Substantia nigra (tissue), 51 donors: ENCODE measurements at places on chromosomes 3 and 15.

DNA sequence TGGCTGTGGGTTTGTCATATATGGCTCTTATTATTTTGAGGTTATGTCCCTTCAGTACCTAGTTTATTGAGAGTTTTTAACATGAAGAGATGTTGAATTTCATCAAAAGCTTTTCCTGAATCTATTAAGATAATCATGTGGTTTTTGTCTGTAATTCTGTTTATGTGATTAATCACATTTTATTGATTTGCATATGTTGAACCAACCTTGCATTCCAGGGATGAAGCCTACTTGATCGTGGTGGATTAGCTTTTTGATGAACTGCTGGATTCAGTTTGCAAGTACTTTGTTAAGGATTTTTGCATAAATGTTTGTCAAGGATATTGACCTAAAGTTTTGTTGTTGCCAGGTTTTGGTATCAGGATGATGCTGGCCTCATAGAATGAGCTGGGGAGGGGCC, 33.1 kb upstream of the IQCF2 start:
- DNase-seq: no peak

- no peak for DNase-seq
These were observed 103.5 kb downstream of the LSM3 start for GRCh38 chr3:14282001-14282705.

GRCh38 chr3:34024447-34025240, 226.2 kb downstream of the PDCD6IP start:
- no peak for DNase-seq

DNA sequence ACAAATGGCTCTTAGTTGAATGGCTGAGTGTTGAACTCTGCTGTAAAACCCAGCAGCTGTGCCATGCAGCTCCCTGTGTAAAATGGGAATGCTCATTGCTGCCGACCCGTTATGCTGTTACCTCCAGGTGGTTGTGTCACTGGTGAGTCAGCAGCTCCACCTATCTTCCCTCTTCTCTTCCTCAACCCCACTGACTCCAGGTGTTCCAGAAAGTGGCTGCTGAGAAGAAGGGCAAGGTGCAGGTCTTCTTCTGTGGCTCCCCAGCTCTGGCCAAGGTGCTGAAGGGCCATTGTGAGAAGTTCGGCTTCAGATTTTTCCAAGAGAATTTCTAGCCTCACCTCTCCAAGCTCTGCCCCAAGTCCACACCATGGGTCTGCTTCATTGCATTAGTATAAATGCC, 41.9 kb downstream of the NOX5 start:
- DNase-seq: no peak

- DNase-seq: no peak
These were observed 32.4 kb downstream of the ZNF445 start for GRCh38 chr3:44444896-44445691.

DNA sequence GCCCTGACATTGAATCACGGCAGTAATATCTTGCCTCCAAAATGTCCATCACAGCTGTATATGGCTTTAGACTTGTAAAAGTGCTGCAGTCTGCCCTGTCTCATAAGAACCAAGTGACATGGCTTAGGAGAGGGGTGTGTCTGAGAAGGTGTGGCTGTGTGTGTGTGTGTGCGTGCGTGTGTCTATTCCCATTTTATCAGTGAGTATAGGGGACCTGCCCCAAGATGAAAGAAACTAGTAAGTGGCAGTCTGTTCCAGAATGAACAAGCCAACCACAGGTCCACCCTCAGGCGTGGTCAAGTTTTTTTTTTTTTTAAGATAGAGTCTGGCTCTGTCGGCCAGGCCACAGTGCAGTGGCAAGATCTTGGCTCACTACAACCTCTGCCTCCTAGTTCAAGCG, 5.6 kb upstream of the RHOV start:
- DNase-seq: no peak

DNA sequence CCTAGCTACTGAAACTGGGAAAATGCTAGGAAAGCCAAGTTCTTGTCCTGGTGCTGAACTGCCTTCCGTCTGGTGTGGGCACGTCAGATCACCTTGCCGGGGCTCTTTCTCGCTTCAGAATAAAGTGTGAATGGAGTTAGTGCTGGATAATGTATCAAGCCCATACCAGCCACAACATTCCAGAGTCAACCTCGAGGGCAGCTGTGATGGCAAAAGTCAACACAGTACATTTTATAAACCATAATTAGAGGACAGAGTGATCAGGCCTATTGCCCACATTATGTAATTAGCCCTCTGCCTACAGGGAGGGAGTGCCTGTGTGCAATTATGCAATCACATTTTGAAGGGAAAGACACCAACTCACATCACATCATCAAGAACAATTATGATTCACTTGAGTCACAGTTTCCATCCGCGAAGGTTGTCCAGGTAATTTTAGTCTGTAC, 165.2 kb downstream of the RORA start:
- no peak for DNase-seq

GRCh38 chr3:122414391-122414790, 1.5 kb downstream of the WDR5B start:
- no peak for DNase-seq

GRCh38 chr3:173932624-173933023, 535.1 kb downstream of the NLGN1 start:
- DNase-seq: no peak

DNA sequence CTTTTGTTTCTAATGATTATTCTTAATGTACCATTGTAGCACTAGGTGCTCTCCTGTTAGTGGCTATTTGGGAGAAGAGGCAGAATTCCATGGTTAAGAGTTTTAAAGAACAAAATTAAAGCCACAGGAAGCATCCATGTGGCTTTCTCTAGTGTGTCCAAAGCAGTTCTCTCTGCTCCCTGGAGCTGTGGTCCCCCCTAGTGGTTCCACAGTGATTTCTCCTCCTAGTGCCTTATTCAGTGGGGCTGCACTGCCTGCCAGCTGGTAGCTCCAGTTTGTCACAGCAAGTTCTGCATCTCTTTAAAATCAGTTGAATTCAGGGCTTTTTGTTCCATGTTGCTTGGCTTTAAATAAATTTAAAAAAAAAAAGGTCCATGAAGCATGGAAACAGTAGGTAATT, 39.6 kb upstream of the FAM98B start:
- peak; percentile 31 for DNase-seq

DNA sequence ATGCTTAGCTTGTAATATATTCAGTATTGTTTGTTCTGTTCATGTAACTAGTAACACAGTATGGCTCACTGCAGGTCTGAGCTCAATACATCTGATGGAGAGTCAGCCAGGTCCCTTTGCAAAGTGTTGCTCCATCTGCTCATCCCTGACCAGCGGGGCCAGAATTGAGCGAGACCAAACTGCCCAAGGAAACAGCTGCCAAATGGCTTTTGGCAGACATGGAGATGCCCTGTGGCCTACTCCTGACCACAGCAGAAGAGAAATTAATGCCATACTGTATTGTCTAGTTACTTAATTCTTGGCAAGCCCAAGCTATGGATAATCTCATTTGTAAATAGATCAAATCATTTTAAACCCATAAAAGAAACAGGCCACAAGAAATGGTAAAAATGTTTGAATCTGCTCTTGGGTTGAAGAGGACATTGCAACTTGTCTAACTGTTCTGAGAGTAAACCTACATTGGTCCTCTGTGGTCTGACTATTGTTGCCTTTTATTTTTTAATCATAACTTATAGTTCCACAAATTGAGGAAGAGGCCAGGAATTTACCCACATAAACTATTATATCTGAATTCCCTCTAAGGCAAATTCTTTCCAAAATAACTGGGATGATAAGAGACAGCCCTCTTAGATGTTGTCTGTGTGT, 209.5 kb downstream of the EBLN2 start:
- no peak for DNase-seq

DNA sequence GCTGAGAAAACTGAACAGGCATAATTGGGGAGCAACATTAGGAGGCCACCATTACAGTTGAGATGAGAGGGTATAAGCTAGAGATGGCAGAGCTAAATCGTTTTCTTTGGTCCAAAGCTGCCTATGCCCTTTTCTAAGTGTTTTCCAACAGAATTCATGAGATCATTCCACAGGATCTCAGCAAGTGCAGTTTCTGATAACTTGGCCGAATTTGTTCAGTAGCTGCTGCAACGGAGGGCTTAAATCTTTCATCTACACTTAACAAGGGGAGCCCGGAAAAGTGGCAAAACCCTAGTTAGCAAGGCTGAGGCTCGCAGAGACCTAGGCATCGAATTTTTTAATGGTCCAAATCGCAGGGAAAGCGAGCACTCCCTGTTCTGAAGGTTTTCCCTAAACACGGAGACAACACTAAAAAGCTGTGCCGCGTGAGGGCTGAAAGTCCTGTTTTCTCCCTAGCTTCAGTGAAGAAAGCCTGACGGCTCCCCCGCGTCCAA, 531 bp upstream of the BLOC1S6 start:
- DNase-seq: no peak

DNA sequence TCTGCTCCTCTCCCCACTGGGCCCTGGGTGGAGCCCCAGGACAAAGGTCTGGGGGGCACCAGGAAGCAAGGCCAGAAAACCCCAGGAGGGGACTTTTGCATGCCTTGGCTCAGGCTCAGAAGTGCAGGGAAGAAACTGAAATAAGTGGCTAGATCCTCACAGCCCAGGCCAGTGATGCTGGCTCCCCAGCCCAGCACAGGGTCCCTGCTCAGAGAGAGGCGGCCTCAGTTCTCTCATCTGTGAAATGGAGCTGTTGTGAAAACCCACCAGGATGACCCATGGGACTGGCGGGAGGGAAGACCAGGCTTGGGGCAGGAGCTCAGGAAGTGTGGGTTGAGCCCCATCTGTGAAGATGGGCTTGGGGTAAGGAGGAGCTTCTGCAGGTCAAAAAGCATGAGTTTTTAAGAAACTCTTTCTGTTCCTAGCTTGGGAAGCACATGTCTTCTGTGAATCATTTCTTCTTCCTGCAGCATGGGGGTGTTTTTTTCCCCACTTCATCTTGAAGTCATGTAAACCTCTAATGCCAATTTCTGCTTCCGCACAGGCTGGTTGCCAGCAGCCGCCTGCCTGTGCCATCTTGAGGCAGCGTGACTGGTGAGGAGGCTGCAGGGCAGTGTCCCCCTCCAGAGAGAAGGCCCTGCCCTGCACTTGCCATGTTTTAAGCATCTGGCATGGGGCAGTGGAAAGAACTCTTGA, 118.6 kb downstream of the SMAD6 start:
- no peak for DNase-seq

GRCh38 chr15:37359101-37359892, 258.9 kb upstream of the MEIS2 start:
- DNase-seq: no peak

DNA sequence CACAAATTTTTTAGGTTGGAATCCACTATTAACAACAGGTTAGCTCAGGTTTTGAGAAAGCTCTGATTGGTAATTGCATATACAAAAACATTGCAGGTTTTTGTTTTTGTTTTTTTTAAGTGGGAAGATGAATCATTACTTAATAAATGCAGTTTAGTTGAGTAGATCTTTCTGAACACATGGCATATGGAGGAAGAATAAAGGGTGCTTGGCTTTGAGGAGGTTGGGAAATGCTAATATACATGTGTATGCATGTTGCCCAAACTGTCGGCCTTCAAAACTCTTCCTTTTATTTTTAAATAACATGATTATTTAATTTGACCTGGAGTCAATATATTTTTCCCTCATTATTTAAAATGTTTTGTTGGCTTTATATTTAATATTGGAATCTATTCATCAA, 32.8 kb downstream of the ZBTB38 start:
- DNase-seq: no peak

DNA sequence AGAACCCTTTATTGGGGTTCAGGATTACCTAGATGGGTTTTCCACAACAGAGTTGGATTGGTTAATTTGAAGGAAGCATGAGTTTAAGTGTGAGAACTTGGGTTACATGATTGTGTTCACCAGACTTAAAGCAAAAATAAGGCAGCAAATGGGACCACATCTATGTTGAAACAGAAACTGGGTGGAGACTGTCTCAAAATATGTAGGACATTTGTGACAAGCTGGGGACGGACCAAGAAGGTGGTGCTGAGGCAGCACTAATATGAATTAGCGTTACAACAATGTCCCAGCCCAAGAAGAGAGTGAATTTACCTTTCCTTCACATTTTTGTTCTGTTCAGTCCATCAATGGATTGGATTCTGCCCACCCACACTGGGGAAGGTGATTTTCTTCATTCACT, 866 bp upstream of the AADACL2 start:
- no peak for DNase-seq

GRCh38 chr3:21785765-21786437, 34.9 kb upstream of the ZNF385D start:
- DNase-seq: no peak

- DNase-seq: no peak
These were observed 67.1 kb upstream of the UBE2E2 start for GRCh38 chr3:23136054-23136453.

DNA sequence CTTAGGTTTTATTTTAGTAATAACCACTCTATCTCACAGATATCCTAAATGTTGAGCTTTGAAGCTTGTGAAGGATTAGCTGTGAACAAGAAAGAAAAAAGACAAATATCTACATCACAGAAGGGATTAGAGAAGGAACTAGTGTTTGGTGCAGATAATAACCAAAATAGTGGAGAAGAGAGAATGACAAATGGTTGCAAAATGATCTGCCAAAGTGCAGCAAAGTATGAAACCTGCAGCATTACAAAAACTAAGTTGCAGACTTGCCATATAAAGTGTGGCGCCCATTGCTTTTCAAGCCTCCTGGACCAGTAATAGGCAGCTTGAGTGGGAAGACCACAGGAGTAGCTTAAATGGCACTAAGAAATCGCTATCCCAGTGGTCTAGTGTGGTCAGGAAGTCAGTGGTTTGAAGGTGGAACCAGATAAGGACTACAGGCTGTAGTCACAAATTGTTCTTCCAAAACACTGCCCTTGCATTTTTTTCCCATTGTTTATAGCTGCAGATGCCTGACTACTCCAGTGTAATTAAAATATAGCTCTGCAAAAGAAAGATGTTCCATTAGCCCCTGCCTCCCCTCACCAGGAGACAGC, 20.7 kb downstream of the TPM1 start:
- DNase-seq: no peak

DNA sequence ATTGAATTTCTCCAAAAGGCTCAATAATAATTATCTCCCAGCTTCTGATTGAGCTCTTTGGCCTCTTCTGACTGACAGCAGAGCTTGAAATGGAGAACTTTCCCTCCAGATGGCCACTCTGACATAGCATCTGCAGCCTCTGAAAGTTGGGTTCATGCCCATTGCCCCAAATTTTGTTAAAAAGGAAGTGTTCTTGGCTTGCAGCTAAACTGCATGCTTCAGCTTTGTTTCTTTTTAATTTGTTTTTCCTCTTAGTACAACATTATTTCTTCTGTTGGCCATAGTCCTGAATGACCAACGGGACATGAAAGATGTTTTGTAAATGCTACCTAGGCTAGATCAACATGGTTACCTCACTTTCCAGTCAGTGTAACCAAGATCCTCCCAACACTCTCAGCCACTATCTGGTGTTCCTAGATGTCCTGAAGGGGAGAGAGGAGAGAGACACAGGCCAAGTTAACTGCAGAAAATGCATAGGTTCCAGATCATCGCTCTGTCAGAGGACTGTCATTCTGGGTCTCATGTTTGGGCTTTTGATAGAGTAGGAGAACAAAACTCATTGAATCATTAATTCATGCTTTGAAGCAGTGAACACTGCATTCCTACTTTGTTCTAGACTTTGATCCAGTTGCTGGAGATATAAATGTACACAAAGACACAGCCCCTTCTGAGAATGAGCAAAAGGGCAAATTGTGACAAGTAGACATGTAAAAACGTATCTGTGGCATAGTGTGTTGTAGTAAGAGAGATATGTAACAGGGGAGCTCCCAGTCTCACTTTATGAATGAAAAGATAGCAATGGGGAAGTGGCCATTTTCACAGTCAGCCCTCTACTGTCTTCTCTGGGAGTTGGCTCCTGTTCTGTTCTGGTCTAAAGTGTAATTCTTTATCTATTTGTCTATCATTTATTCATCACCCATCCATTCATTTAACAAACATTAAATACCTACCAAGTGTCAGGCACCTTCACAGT, 156.2 kb downstream of the ZNF621 start:
- DNase-seq: no peak

- peak; percentile 70 for DNase-seq
These were observed 81.9 kb upstream of the PLXND1 start for GRCh38 chr3:129688271-129688895.
